ENCODE measurements at places on chromosomes 5 and 9.

GRCh38 chr5:42887097-42887496 lies 75.4 kb upstream of the SELENOP start:
- no peak for DNase-seq

GRCh38 chr5:65198456-65199120 lies 283.1 kb downstream of the ADAMTS6 start:
- DNase-seq = no peak

- no peak for DNase-seq
These were observed 83.3 kb upstream of the COL5A1 start for GRCh38 chr9:134558124-134558905.

GRCh38 chr9:91929331-91929730 lies 20.7 kb downstream of the ROR2 start:
- DNase-seq = no peak

DNA sequence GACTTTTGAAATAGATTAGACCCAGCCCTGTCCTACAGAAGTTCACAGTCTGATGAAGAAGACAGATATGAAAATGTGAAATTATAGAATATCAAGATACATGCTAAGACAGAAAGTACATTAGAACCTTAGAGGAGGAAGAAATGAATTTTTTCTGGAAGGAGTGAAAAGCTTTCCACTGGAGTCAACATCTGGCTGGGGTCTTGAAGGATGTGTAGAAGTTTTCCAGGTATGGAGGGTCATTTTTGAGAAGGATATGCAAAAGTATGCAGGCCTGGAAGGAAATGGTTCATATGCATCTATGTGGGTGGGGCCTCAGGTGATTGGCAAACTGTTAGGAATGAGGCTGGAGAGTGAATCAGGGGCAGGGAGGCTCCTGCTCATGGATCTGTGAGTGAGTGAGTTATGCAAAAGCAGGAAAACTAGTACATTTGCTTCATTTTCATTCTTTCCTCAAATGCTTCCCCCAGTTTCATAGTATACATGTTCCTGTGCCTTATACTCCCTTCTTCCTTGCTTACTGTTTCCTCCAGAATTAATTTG lies 142.3 kb downstream of the GRIA1 start:
- no peak for DNase-seq

DNA sequence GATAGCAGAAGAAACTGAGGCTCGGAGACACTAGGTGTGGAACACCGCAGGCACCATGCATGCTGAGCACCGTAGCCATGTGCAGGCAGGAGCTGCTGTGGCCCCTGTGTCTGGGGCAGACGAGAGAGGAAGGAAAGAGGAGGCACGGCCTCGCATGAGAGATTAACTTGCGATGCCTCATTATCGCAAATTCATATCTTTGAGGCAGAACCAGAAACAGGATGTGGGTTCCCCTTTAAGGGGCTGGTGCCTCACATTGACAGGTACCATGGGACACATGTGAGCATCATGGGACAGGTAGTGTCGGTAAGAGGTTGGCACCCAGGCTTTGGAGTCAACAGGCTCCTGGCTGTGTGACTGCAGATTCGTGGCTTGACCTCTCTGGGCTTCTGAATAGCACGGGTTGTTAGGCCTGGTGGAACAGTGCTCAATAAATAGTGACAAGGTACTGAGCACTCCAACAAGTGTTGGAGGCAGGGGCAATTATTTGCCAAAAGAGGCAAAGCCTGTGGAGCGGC lies 40.8 kb downstream of the NAIF1 start:
- no peak for DNase-seq

GRCh38 chr9:102225841-102226441 lies 487.5 kb upstream of the GRIN3A start:
- DNase-seq = no peak

- no peak for DNase-seq
These were observed 42.2 kb downstream of the PTTG1 start for GRCh38 chr5:160463740-160464465.

- DNase-seq = no peak
These were observed 73.5 kb downstream of the SLF1 start for GRCh38 chr5:94691949-94692348.

- no peak for DNase-seq
These were observed 153.7 kb upstream of the EGFLAM start for GRCh38 chr5:38104497-38105230.

DNA sequence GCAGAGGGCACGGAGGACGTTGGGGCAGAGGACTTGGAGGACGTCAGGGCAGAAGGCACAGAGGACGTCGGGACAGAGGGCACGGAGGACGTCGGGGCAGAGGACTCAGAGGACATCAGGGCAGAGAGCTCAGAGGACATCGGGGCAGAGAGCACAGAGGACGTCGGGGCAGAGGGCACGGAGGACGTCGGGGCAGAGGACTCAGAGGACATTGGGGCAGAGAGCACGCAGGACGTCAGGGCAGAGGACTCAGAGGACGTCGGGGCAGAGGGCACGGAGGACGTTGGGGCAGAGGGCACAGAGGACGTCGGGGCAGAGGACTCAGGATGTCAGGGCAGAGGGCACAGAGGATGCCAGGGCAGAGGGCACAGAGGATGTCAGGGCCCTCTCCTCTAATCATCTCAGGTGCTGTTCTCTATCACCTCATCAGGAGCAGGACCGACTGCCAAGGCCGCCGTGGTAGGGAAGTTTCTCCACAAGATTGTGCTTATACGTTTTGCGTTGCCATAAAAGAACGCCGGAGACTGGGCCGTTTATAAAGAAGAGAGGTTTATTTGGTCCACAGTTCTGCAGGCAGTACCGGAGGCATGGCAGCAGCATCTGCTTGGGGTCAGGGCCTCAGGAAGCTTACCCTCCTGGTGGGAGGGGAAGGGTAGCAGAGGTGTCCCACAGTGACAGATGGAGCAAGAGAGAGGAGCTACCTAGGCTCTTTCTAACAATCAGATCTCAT lies 29.4 kb upstream of the ADAMTS2 start:
- DNase-seq = no peak

DNA sequence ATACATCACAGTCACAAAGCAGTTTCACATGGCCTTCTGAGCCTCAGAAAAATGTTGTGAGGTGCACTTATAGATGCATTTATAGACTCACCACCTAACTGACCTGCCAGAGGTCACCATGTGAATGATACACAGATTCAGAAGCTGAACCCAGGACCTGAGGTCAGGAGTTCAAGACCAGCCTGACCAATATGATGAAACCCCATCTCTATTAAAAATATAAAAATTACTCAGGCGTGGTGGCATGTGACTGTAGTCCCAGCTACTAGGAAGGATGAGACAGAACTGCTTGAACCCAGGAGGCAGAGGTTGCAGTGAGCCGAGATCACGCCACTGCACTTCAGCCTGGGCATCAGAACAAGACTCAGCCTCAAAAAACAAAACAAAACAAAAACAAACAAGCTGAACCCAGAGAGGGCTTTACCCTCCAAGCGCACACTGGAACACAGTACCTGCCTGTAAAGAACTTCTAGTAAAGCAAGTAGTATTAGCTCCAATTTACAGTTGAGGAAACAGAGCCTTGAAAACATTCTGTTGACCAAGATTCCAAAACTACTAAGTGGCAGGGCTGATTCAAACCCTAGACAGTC lies 16.3 kb downstream of the ECPAS start:
- DNase-seq = no peak

GRCh38 chr9:137429974-137430722 lies 7.0 kb downstream of the NOXA1 start:
- DNase-seq = peak; percentile 56

DNA sequence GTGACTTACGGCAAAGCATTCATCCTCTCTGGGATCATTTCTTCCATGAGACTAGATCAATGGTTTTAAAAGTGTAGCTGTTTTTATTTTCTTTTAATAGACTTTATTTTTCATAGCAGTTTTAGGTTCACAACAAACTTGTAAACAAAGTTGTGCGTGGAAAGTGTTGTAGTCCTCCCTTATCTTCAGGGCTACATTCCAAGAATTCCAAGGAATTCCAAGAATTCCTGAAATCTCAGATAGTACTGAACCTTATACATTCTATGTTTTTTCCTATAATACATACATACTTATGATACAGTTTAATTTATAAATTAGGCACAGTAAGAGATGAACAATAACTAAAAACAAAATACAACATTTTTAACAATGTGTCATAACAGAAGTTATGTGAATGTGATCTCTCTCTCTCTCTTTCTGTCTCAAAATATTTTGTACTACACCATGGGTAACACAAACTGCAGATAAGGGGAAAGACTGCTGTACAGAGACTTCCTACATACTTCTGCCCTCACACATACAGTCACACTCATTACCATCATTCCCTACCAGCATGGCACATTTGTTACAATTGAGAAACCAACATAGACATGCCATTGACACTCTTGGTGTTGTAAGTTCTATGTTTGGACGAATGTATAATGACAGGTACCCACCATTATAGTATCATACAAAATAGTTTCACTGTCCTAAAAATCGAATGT lies 1933.2 kb upstream of the WWC1 start:
- no peak for DNase-seq

DNA sequence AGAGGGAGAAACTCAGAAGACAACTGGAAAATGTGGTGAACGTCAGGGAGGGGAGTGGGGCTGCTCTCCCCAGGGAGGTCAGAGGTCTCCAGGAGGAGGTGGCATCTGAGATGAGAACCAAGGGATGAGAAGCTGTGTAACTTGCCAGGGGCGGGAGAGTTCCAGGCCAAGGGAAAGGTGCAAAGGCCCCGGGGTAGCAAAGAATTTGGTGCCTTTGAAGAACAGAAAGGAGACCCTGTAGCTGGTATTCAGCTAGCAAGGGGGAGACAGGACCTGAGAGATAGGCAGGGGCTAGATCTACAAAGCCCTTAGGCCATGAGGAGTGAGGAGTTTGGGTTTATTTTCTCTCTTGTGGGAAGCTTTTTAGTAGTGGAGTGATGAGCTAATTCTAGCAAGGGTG lies 3.3 kb downstream of the DNM1 start:
- DNase-seq = no peak

Measured in right cardiac atrium (tissue), 5 donors.